ENCODE measurements at places on chromosomes 13 and 19.

DNA sequence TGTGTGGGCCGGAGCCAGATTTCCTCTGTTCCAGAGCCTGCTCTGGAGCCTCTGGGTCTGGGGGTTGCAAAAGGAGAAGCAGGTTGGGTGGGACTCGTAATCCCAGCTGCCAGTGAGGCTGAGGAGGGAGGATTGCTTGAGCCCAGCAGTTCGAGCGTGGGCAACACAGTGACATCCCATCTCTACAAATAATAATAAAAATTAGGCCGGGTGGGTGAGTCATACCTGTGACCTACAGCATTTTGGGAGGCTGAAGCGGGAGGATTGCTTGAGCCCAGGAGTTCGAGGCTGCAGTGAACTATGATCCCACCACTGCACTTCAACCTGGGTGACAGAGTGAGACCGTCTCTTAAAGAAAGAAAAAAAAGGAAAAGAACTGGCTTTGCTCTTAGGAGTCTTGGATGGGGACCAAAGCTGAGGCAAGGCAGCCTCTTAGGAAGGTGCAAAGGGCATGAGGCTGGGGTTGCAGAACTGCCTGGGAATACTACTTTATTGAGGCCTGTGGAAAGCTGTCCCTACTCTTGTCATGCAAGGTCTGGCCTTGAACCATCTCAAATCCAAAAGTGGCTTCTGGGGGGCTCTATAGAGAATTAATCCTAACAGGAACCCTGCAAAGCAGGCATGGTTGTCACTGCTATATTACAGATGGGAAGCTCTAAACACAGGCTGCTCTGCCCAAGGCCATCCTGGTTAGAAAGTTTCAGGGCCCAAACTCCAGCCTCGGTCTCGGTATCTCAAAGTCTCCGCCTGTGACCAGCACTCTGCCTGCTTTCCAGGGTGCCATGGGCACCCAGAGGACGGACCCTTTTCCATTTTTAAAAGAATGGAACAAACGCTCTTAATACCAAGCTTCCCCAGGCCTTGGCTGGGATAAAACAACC, 880 bp upstream of the C19orf12 start:
- DNase-seq = no peak

- DNase-seq = no peak
These were observed 283.2 kb upstream of the SLC10A2 start for GRCh38 chr13:103349211-103349980.

GRCh38 chr13:43307221-43307920, 284.0 kb downstream of the DNAJC15 start:
- DNase-seq = no peak

GRCh38 chr19:34408411-34408810, 4.2 kb downstream of the PDCD2L start:
- DNase-seq = no peak

DNA sequence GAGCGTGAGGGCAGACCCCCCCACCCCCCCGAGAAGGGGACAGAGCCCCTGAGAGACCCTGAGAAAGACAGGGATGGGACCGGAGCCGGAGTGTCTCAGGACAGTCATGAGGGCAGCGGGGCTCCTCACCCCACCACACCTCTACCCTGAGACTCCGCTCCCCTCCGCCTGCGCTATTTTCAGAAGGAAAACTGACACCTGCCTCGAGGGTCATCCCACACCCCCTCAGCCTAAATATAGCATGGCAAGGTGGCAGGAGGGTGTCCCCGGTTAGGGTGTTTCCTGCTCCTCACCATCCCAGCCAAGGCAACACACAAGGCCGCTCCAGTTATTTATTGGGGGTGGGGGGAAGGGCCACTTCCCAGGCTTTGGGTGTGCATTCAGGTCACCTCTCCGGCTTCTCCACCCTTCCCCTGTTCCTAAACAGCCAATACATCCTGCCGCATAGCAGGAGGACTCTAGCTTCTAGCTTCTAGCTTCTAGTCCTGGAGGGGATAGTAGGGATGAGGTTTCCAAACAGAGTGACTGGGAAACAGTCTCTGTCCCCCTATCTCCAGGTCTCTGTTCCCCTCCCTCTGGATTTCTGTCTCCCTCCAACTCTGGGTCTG, 1.4 kb upstream of the NTF4 start:
- no peak for DNase-seq

DNA sequence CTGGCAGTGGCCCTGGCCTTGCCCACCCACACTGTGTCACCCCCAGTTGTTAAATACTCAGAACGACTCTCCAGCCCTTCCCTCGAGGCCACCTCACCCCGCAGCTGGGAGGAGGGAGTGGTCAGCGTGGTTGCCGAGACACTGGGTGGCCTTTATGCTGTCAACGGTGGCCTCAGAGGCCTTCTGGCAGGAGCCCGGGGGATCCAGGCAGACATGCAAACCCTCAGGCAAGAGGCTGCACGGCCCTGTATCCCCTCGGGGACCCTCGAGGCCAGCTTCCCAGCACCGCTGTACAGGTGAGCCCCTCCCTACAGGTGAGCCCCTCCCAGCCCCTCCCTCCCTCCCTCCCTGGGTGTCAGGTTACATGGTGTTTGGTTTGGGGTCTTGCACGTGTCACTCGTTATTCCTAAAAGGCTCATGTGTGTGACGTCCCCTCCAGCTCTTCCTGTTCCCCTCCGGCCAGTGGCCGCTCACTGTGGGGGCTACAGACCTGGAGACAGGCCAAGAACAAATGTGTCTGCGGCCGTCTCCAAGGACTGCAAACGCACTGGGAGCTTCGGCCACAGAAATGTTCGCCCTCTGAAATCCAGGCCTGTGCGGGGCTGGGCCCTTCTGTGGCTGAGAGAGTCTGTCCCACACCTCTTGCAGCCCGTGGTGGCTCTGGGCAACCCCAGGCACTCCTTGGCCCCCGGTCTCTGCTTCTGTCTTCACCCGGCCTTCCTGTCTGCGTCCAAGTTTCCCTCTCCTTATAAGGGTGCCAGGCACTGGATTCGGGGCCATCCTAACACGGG, at the start of gene TEKTIP1:
TSS of gene TEKTIP1 (plus strand) at position 210 of the 791 bp plus-strand sequence. CDS start at position 214, 4 bp downstream.
- no peak for DNase-seq

GRCh38 chr13:25602176-25602575, 230.4 kb downstream of the ATP8A2 start:
- DNase-seq = no peak

DNA sequence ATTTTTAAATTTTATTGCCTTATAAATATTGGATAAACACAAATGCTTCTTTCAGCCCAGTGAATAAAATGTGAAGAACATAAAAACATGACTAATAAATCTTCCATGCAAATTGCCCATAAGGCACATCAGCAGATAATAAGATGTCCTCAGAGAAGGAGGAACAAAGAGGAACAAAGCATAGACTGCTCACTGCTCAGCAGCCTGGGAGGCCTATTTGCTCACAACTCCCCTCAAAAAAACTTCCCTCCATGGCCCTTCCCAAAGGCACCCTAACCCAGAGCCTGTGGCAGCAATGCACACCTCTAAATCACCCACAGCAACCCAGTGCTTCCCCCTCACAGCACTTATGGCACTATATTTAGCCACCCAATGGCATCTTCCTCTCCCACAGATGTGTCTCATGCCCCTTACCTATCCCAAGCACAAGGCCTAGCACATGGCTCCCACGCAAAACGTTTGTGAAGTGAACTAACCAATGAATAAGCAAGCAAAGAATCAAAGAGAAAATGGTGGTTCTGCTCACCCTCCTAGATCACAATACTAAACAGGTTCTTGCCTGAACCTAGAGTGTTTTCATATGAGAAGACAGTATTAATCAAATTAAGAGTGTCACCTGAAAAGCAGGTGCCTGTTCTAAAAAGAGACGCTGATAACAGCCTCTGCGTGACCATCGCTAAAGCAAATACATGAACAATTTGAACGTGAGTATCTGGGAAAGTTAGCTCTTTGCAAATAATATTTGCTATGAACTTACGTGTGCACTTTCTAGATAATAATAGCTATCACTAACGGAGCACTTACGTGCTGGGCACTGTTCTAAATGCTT, 96.9 kb downstream of the TBC1D4 start:
- peak; percentile 17 for DNase-seq

DNA sequence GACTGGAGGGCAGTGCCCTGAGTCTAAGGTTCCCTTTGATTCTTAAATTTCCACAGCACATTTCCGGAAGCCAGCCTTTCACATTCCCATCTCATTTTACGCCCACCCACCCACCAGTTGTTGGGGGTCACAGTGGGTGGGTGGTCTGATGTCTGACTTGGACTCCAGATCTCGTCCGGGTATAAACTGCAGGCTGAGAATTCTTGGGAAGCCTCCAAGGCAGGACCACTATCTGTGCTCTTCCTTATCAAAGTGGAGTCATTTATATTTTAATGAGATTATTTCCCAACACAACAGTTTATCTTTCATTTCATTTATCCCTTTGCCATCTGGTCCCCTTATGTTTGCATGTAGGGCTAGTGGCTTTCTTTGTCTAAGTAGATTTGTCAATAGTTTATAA, 3.6 kb upstream of the FAM124A start:
- no peak for DNase-seq

- DNase-seq = no peak
These were observed 914.7 kb downstream of the SLITRK5 start for GRCh38 chr13:88585861-88586260.

DNA sequence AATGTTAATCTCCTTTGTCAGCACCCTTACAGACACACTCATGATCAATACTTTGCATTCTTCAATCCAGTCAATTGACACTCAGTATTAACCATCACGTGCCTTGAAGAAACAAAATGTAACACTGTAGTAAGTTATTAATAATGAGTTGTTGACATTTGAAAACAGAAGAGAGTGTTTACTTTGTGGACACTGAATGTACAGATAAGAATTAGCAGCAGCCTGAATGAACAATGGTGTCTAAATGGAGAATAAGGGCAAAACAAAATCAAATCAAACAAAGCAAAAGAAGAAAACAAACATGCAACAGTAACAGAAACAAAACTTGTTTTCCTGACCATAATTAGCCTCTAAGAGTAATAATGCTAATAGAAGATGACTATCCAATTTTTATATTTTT, 1191.1 kb upstream of the MIR17HG start:
- no peak for DNase-seq

DNA sequence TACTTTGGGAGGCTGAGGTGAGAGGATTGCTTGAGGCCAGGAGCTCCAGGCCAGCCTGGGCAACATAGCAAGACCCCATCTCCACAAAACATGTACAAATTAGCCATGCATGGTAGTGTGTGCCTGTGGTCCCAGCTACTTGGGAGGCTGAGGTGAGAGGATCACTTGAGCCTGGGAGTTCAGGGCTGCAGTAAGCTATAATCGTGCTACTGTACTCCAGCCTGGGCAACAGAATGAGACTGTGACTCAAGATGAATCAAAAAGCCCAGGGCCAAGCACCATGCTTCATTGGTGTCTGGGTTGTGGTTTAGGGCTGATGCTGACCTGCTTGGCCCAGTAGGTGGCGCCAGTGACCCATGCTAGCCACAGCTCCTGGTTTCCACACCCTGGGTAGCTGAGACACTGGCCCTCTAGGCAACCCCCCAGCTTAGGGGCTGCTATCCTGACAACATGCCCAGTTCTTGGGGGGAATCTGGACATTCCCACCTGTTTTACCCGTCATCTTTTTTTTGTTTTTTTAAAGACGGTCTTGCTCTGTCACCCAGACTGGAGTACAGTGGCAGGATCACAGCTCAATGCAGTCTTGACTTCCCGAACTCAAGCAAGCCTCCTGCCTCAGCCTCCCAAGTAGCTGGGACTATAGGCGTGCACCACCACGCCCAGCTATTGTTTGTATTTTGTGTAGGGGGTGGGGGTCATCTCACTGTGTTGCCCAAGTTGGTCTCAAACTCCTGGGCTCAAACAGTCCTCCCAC, 5.5 kb downstream of the CCDC124 start:
- peak; percentile 88 for DNase-seq

- no peak for DNase-seq
These were observed 685 bp upstream of the SUPT5H start for GRCh38 chr19:39444598-39445195.

GRCh38 chr19:28972058-28972852, 240.7 kb downstream of the UQCRFS1 start:
- no peak for DNase-seq

DNA sequence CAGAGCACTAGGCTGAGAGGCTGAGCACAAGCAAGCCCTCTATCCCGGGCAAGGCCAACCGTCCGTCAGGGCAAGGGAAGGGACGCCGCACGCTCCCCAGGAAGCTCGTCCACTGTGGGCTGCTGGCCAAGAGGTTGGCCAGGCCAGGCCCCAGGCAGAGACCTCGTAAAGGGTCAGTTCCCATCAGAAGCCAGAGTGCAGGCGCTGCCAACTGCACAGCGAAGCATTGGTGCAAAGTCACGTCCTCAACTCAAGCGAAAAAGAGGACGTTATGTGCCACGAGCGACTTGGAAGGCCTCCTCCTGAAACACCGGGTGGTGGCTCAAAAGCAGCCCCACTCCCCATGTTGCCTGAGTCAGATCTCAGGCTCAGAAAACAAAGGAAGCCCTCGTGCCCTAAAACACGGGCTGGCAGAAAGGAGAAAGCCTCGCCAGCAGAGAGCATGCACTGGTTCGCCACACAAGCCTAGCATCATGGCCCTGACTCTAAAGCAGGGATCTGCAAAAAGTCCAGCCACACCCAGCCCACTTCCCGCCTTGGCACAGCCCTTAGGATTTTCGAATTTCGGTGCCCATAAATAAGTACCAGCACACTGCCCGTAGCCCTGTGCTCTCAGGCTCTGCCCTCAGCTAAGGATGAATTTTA, 4.7 kb downstream of the AKAP8 start:
- no peak for DNase-seq

DNA sequence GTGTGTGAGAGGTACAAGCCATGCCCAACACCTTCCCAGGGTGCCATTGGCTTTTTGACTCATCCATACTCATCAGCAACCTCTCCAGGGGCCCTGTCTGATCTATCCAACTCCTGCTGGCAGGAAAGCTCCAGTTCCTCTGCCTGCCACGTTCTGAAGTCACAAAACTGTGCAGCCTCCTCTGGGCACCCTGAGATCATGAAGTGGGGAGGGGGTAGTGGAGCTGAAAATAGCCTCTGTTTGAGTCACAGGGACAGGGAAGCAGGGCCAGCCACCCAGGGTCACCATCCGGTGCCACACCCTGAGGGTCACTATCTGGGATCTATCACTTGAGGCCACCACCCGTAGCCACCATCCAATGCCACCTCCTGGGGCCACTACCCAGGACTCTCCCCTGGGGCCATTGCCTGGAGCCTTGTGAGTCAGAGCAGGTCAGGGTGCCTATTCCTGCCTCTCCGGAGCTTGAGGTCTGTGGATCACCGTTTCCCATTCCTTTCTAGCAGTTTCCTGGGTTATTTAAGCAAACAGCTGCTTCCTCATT, 172.1 kb downstream of the NUFIP1 start:
- no peak for DNase-seq

DNA sequence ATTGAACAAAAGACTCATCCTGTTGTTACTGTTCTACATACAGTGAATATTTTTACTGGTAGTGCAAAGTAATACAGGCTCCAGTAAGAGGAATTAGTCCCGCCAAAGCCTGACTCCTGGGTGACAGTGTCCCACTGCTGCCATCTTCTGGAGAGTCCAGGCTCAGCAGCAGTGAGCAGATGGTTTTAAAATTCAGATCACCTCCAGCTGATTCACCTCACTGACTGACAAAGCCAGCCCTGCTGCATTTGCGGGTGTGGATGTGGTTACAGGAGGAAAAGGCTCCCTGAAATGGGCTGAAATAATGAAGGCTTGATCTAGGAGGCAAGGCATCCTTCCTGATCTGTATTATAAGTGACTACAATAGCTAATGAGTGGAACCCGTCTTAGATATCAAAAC, 18.3 kb downstream of the PABPC3 start:
- peak; percentile 64 for DNase-seq

All from germinal center (tissue), 1 donor.